ENCODE measurements at places on chromosomes 6 and 20. TPM values are rescaled to one million over a fixed set of nuclear protein-coding genes. Genes with fewer than 3 reads are reported as not detected.

- no peak for DNase-seq
Observed at GRCh38 chr20:62361799-62362589, 5.1 kb downstream of the LAMA5 start.

DNA sequence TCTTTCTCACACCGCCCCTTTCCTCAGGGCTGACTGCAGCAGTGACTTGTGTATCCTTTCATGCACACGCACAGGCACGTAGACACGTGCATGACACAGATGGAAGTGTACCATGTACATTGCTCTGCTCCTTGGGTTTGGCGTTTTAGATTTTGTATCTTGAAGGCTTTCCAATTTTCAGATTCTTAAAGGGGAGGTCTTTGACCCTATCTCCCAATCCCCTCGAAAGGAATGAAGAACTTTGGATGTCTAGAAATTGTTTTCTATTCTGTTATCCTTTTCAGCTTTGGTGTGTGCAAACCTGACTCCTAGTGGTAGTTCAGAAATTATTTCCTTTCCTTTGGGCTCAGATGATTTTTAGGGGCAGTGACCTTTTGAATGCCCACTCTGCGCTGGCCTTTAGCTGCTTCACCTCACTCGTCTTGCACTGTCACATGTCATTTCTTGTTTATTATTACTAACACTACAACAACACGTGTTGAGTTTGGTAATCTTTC, 63.0 kb downstream of the HIVEP1 start:
- DNase-seq: no peak

- DNase-seq: no peak
Observed at GRCh38 chr6:5308066-5308465, 46.8 kb downstream of the FARS2 start.

GRCh38 chr6:140744659-140745320, 1370.3 kb upstream of the CITED2 start:
- no peak for DNase-seq

GRCh38 chr6:108336971-108337370, 42.1 kb downstream of the AFG1L start:
- DNase-seq: no peak

DNA sequence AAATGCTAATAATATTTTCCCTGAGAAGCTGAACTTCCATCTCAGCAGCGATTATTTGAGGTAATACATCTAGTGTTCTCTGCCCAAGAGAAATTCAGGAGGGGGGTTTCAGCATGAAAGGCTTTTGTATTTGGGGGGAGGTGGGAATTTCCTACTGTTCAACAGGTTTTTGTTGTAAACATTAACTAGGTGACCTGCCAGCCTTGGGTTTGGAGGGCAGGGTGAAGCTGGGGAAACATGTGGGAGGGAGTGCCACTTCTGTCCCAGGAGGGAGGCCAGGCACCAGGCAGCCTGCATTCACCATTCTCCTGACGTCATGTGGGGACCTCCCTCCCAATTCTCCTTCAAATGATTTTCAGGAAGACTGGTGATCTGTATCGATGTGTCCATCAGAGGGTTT, 37.7 kb upstream of the PKHD1 start:
- DNase-seq: peak; percentile 19

DNA sequence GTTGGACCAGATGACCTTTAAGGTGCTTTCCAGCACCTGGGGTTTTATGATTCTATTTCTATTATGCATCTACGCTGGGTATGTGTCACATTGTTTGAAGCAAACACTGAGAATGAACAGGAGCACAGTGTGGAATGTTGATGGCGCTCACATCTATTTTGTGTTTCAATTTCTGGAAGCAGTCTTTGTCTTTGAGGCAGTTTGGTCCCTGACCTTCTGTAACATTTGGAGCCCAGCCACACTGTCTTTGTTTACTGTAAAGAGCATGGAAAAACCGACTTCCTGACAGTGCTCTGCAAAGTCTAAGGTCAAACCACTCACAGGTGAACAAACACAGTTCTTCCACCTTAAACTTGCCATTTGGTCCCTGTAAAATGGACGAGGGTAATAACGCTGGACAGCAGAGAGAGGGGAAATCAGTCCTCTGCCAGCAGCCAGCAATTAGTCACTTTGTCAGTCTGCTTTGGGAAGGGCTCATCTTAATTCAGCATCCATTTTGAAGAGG, 155.5 kb downstream of the PRL start:
- no peak for DNase-seq

GRCh38 chr6:83190626-83191025, 2.4 kb downstream of the PGM3 start:
- no peak for DNase-seq

DNA sequence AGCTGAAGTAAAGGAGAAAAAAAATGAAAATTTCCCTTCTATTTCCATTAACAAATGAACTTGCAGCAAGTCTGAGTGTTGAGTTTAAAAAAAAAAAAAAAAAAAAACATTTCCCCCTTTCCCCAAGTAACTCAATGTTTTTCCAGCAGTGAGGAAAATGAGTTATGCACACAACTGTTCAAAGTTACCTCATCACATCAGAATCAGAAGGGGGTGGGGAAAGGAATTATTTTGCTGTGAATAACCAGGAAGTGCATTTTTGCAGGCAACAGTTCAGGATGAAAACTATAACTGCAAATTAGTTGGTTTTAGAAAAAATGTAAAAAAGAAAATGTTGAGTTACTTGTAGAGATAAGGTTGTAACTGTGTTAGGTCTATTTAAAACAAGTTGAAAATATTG, 568.9 kb upstream of the CITED2 start:
- DNase-seq: no peak

DNA sequence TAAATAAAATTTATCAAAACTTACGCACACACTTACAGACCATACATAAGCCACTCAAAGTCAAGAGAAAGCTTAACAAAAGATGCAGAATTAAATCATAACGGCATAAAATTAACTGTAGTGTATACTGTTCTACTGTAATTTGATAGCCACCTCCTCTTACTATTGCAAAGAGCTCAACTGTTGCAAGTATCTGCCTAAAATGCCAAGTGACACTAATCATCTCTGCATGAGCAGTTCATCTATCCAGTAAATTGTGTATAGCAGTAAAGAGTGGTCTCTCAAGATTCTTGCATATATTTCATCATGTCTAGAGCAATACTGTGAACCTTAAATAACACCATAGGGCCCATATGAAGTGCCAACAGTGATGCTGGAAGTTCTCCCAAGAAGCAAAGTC, 12.3 kb downstream of the OR2H2 start:
- no peak for DNase-seq

GRCh38 chr6:157690441-157691210, 132.4 kb upstream of the SNX9 start:
- no peak for DNase-seq

GRCh38 chr6:43502666-43503065, 7.5 kb downstream of the LRRC73 start:
- DNase-seq: no peak

DNA sequence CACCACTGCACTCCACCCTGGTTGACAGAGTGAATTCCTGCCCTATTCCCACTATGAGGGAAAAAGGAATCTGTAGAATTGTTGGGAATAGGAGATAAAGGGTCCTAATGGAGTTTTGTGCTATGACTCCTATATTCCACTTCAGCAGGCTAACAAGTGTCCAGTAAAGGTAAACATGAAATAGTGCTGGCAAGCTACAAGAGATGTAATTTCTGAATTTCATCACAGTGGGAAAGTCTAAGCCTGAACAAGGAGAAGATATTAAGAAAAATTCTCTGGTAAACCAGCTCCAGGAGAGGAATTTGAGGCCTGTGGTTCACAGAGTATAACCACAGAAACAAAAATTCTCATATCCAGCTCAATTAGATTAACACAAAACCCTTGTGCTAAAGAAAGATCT, 10.3 kb upstream of the C6orf58 start:
- no peak for DNase-seq

DNA sequence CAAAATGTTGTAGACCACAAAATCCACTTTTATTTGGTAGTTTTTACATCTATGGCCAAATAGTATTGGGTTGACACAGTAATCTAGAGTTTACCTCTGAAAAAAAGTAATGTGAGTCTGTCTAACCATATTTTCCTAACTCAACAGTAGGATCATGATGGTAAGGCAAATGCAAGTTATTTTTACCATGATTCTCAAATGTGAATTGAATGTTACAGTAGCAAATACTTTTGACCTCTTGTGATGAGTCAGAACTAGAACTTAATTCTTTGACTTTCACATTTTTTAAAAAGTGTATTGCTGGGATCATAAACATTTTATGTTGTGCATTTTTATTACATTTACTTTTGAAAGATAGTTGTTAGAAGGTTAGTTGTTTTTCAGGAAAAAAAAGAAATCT, 22.0 kb downstream of the RNF146 start:
- no peak for DNase-seq

GRCh38 chr6:119581220-119581619, 231.7 kb upstream of the MAN1A1 start:
- no peak for DNase-seq

DNA sequence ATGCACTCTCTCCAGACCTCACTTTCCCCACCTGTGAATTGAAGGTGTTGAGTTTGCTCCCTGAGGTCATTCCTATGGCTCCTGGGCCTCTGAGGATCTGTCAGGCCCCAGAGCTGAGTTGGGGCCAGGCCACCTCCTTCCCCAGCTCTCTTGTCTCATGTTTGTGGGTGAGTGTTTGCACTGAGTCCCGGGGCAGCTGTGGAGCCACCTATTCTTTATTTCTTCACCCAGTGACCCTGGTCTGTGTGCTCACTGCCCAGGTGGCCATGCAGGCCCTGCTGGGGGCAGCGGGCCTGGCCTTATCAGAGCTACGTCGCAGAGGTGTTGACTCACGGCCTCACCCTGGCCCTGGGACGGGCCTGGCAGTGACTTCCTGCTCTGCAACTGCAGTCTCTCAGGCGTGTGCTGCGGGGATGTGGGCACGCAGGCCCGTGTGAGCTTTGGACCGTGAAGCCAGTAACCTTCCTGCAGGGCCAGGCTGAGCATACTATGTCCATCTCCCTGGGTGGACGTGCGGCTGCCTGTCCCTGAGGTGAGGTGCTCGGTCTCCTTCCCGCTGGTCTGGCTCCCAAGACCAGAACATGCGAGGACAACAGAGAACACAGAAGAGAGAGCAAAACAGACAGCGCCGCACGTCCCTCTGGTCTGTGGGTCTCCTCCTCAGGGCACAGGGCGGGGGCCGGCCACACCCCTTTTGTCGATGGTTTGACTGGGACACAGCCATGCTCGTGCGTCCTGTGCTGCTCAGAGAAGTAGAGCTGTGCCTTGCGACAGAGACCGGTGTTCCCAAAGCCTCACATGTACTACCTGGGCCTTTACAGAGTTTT, 12.1 kb downstream of the TMEM181 start:
- DNase-seq: no peak

- no peak for DNase-seq
Observed at GRCh38 chr6:32692019-32692418, 25.6 kb upstream of the HLA-DQB1 start.

The MEI4 gene
- 2.1 TPM for polyA plus RNA-seq

The ROMO1 gene
- 63.5 TPM for polyA plus RNA-seq

The CASS4 gene
- 3.6 TPM for polyA plus RNA-seq

The OSBPL2 gene
- polyA plus RNA-seq: 30.4 TPM

The IGF2R gene
- 57.5 TPM for polyA plus RNA-seq

The HCRTR2 gene
- 0.19 TPM for polyA plus RNA-seq

The CGA gene
- 0.59 TPM for polyA plus RNA-seq

The RGS17 gene
- polyA plus RNA-seq: 2.7 TPM

The BPIFA1 gene
- not detected for polyA plus RNA-seq

The SLC4A11 gene
- polyA plus RNA-seq: 1.7 TPM

The TSBP1 gene
- not detected for polyA plus RNA-seq

The DLK2 gene
- 0.75 TPM for polyA plus RNA-seq

The BHLHE23 gene
- not detected for polyA plus RNA-seq

The RAMACL gene
- polyA plus RNA-seq: 0.26 TPM

The CDSN gene
- polyA plus RNA-seq: not detected

The THBD gene
- 5.3 TPM for polyA plus RNA-seq

The GNRH2 gene
- 0.34 TPM for polyA plus RNA-seq

The ADAT2 gene
- 11.2 TPM for polyA plus RNA-seq

All from right renal cortex interstitium (tissue), 3 donors.